Bronchus fibroblast of lung (primary cell): ENCODE measurements at places on chromosomes 3 and 15. TPM values are rescaled to one million over a fixed set of nuclear protein-coding genes. Genes with fewer than 3 reads are reported as not detected.

CDC25A gene
- 10.4 and 16.5 TPM in 2 replicates for total RNA-seq

EFCC1 gene
- not detected in 2 replicates for total RNA-seq

LRTM1 gene
- total RNA-seq, result not detected in 2 replicates

ST3GAL6 gene
- total RNA-seq, result 0.74 and 3.0 TPM in 2 replicates

KAT2B gene
- total RNA-seq, result 3.6 and 3.7 TPM in 2 replicates

C3orf85 gene
- total RNA-seq, result not detected in 2 replicates

SLC51B gene
- not detected in 2 replicates for total RNA-seq

RLBP1 gene
- not detected in 2 replicates for total RNA-seq

TEX55 gene
- total RNA-seq, result not detected in 2 replicates

ATP13A5 gene
- total RNA-seq, result not detected in 2 replicates

ANKUB1 gene
- total RNA-seq, result not detected in 2 replicates

TMEM207 gene
- total RNA-seq, result not detected in 2 replicates

CCRL2 gene
- 0.45 TPM in 1 of 2 replicates, not detected in the other for total RNA-seq

MED12L gene
- 0.17 and 0.30 TPM in 2 replicates for total RNA-seq

HDC gene
- not detected in 2 replicates for total RNA-seq

BMF gene
- 0.17 and 1.6 TPM in 2 replicates for total RNA-seq
